Activated effector memory CD4-positive, alpha-beta T cell treated with anti-CD3 and anti-CD28 coated beads, Interleukin-2, amount 50 U/mL, for 16 hours (primary cell): ENCODE measurements at places on chromosomes 6 and 20.

GRCh38 chr20:10504994-10505730, 70.1 kb downstream of the SLX4IP start:
- DNase-seq, result no peak

GRCh38 chr20:50916257-50916656, 15.0 kb downstream of the ADNP start:
- no peak for DNase-seq

- no peak for DNase-seq
Observed at GRCh38 chr6:39816747-39817146, 24.6 kb downstream of the DAAM2 start.

DNA sequence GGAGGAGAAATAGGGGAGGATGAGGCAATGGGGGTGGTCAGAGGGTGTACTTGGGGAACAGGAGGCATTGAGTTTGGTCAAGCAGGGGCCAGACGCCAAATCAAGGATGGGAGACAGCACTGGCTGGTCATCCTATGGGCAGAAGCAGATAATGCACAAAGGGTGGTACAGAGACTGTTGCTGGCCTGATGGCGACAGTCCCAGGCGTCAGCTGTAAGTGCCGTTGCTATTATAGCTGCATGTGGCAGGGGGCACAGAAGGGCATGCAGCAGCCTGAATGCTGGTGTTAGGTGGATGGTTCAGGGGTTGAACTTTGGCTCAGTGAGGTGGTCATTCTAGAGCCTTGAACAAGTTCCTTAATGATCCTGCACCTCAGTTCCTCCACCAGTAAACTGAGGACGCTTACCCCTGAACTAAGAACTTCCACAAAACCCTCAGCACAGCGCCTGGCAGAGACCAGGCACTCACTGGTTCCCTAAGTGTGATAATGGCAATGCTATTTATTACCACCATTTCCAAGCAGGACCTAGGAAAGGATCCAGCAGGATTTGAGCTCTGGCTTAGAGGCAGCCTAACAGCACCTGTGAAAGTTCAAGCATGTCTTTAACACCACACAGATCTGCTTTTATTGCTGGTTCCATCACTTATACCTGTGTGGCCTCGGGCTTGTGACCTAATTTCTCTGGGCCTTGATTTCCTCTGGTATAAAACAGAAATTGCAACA, 162.7 kb downstream of the INSM1 start:
- DNase-seq, result no peak

DNA sequence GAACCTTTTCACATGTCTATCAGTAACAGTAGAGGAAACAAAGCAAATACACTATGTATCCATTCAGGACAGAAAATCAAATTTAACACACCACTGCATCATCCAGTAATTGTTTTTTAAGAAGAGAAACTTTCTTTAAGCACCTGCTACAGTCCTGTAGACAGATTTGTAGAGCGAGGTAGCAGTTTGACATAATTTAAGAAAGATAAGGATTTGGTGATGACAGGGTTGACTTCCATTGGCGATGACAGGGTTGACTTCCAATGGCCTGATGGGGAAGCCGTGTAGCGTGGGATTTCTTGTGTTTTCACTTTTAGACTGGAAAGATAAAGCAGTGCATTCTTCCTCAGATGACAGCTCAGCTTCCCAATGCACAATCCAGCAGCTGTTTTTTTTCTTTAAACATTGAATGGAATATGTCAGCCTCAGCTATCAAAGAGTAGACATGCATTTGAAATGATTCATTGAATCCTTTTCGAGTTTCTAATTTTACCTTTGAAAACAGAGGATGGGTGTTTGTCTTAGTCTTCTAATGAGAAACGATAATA, 68.5 kb downstream of the ECT2L start:
- no peak for DNase-seq

DNA sequence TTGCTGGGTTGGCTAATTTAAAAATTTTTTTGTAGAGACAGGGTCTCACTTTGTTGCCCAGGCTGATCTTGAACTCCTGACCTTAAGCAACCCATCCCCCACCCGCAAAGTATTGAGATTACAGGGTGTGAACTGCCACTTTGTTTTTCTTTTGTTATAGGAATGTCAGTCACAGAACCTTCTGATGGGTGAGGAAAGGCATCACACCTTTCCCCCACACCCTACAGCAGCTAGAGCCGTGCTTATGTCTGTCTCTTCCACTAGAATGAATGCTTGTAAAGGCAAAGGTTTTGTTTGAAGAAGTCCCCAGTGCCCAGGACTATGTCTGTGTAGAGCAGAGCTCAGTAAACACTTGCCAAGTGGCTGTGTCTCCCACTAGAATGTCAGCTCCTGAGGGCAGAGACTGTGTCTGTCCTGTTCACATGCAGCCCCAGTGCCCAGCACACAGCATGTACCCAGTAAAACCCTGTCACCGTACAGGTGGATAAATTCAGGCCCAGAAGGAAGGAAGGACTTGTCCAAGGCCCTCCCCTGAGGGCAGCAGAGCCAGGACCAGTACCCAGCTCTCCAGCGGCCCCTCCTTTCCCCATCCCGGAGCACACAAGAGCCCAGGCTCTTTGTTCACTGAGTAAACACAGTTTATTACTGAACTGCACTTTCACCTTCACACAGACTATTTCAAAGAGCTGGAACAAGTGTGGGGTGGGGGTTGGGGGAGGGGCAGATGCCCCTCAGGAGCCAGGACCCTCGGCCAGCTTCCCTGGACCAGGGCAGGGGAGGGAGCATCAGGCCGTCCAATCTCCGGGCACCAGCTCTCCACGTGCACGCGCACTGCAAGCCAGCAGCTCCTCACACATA, 26.4 kb downstream of the COX4I2 start:
- DNase-seq, result no peak

DNA sequence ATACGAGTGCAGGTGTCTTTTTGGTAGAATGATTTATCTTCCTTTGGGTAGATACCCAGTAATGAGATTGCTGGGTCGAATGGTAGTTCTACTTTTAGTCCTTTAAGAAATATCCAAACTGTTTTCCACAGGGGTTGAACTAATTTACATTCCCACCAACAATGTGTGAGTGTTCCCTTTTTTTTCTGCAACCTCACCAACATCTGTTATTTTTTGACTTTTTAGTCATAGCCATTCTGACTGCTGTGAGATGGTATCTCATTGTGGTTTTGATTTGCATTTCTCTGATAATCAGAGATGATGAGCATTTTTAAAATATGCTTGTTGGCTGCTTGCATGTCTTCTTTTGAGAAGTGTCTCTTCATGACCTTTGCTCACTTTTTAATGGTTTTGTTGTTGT, 1.9 kb upstream of the ZNF831 start:
- DNase-seq, result no peak

DNA sequence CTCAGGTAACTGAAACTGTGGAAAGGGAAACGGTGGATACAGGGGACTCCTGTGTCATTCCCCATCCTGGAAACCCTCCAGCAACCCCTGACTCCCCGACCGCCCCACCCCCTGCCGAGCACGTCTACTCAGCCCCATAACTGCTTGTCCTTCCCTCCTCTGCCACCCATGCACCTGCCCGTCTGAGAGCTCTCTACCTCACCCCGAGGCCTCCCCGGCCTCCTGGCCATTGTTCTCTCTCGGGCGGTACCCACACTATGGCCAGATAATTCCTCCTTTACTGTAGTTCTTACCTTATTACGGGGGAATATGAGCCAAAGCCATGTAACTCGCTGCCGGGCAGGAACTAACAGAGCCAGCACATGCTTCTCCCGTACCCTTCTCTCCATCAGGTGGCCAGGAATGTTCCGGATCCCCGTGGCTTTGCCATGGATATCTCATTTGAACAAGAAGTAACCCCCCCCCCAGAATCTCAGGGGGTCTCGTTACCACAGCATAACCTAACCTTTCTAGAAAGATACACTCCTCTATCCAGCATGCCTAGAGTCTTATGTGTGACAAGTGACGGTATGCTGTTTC, 4.8 kb upstream of the IRF4 start:
- no peak for DNase-seq

DNA sequence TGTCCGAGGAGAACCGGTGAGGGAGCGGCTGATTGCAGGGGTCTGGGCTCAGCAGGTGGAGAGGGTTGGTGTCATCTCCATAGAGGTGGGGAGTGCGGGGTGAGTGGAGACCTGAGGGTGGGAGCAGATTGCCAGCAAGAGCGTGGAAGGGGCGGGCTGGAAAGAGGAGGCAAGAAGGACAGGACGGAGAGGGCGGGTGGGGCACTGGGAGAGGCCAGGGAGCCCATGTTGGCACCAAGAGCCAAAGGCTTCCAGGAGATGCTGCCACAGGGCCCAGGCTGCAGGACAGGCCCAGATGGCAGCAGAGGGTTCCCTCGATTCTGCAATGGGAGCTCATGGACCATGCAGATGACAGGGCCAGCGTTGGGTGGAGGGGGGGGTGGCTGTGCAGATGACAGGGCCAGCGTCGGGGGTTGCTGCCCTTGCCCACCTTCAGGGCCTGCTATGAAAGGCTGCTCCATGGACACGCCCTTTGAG, 105.4 kb downstream of the TMEM242 start:
- no peak for DNase-seq

DNA sequence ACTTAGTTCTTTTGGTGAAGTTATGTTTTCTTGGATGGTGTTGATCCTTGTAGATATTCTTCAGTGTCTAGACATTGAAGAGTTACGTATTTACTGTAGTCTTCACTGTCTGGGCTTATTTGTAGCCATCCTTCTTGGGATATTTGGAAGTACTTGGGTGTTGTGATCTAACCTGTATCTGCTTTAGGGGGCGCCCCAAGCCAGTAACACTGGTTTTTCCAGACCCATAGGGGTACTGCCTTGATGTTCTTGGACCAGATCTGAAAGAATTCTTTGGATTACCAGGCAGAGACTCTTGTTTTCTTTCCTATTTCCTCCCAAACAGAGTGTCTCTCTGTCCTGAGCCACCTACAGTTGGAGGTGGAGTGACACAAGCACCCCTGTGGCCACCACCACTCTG, 309.1 kb upstream of the IMPG1 start:
- DNase-seq, result no peak
